ENCODE measurements at places on chromosomes 4 and X.

DNA sequence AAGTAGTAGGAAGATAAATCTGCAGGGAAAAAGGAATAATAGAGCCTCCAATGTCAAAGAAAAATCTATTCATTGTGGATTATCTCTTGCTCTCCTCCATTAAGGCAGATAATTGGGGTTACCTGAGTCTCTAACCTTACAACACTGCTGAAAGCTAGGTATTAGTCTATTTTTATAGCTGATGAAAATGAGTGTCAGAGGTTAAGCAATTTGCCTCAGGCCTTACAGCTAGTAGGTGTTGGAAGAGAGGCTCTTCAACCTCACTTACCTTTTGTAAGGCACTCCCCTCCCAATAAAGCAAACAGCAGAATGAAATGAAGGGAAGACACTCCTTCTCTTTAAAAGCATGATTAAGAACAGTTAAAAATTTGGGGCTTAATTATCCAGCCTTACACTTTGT is 45.4 kb upstream of the GAB1 start:
- no peak for DNase-seq

DNA sequence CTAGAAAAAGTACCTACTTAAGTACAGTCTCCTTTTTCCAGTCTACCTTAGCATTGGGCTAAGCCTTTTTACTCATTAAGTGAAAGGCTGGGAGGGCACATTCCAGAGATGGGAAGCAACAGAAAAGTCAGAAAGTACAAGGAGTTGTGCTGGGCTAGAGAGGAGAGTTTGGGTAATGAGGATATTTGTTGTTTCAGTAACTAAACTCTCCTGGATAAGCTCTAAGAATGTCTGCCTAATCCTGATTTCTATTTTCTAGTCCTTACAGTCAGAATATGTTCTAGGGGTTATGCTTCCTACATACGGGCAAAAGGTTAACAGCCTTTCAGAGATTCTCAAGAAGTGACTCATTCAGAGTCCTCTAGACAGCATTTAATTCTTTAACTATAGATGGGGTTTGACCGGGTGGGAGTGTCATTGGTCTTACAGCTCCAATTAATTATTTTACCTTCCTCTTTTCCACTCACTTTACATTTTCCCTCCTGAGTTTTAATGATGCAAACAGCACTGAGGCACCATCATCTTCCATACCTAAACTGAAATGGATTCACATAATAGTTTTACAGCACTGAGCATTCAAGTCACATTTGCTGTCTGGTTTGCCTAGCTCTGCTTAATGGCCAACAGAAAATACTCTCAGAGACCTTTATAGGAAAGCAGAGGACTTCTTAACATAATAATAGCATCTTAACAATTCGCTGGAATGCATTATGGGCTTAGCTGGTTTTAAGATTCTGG is 42.9 kb downstream of the USP26 start:
- DNase-seq = no peak

GRCh38 chrX:134570899-134571298 is 87.4 kb downstream of the PLAC1 start:
- no peak for DNase-seq

DNA sequence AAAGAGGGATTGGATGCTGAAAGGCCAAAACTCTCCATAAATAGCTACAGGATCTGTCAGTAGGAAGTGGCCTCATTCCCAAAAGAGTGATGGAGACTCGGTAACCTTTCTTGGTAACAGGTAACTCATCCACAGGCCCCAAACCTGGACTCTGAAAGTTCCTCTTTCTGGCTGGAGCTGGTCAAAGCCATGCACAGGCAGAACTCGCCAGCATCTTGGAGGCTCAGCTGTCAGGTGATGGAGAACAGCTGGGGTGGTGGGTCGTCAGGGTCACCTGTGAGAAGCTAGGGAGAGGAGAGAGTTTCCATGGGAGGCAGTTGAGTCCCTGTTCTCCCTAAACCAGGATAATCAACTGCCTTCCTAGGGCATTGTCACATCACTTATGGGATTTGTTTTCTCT is 354.3 kb upstream of the GATB start:
- no peak for DNase-seq

- no peak for DNase-seq
Measured at GRCh38 chrX:20248592-20249192, 18.0 kb downstream of the RPS6KA3 start.
